RPMI8226 (cell line): ENCODE measurements at places on chromosomes 11 and 22.

- peak; percentile 4 for DNase-seq
Observed at GRCh38 chr11:95229993-95230809, 801 bp downstream of the SESN3 start.

DNA sequence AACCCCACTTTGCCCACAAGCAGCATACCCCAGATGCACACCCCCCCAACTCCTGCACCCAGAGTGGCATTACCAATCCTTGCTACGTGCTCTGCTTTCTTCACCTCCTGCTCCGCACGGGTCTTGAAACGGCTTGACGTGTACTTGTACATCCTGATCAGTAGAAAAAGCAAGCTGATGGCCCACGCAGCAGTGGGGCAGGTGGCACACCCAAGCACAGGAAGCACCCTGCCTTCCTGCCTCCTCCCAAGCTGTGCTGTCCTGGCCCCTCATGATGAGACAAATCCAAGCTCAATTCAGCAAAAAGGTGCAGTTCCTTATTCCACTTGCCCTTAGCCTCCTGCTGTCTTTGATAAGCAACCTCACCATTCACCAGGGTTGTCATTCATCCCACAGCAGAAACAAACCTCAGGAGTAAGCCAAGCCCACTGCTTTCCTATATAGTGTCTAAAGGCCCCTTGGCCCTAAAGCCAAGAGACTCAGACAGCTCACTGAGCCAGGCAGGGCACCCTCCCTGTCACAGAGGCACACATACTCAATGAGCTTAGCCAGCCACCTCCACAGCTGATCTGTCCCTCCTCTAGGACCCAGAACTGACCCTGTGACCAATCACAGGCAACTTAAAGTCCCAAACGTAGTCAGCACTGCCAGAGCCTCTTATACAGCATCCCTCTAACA lies 27.8 kb downstream of the MORC2 start:
- DNase-seq: no peak

- no peak for DNase-seq
Observed at GRCh38 chr11:64924910-64925284, 408 bp downstream of the PPP2R5B start.

- DNase-seq: no peak
Observed at GRCh38 chr11:126088999-126089398, 26.3 kb upstream of the CDON start.

DNA sequence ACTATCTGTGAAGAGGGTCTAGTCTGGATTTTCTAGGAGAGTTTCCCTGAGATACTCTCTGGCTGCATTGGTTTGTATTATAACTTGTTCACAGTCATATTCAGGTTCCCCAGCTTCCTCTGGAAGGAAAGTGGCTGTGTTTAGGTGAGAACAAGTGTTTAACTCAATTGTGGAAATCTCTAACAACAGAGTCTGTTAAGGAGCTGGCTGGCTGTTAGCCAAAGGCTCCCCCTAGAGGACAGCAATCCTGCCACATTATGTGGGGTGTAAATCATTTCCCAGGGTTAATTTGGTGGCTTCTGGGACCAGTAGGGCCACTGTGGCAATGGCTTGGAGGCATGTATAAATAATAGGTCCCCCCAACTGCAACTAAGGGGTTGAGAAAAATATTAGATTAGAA lies 18.4 kb downstream of the MS4A6E start:
- peak; percentile 43 for DNase-seq

DNA sequence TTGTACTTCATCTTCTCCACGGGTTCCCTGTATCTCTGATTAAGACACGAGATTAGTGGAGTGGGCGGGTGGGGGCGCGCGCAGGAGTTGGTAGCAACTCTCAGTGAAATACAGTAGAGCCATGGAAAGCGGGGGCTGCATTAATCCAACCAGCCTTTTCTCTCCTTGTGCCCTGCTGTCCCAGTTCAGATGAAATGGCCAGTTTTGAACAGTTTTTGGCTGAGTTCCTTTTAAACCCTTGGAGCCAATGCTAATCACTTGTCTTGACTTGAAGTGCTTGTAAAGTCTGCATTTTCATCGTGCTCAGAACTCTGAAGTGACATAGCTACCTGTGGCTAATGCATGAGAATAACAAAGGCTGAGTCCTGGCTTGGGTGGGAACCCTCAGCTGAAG lies 734 bp upstream of the TMEM123 start:
- peak; percentile 36 for DNase-seq

DNA sequence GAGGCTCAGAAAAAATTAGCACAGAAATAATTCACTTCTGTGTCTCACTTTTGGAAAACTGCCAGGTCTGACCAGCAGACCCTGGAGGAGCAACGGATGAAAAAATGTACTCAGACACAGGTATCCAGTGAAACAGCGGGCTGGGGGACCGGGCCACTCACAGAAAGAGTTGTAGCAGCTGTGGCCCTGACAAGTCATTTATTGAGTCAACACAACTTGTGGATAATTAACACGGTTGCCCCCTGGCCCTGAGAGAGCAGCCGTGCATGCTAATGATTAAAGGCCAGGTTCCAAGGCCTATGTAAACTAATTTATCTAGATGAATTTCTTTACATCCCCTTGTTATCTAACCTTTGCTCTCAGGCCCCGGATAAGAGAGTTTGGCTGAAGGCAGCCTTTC lies 131.3 kb downstream of the AASDHPPT start:
- no peak for DNase-seq

- no peak for DNase-seq
Observed at GRCh38 chr22:43800970-43801369, 11.1 kb downstream of the EFCAB6 start.

DNA sequence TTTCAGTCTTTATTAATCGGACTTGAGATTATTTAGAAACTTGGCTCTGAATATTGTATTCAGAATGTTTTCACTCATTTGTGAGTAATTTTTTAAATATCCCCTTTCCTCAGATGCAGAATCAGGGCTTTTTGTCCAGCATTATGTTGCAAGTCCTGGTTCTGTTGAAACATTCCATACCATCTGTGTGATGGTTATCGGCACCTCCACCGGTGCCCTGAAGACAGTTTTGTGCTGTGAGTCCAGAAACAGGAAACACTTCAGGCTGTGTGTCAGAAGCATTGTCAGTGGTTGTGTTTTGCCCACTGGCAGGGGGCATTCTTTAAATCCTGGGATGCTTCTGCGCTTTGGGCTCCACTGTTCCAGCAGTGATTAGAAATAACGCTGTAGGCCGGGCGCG lies 20.4 kb downstream of the CDPF1 start:
- no peak for DNase-seq

DNA sequence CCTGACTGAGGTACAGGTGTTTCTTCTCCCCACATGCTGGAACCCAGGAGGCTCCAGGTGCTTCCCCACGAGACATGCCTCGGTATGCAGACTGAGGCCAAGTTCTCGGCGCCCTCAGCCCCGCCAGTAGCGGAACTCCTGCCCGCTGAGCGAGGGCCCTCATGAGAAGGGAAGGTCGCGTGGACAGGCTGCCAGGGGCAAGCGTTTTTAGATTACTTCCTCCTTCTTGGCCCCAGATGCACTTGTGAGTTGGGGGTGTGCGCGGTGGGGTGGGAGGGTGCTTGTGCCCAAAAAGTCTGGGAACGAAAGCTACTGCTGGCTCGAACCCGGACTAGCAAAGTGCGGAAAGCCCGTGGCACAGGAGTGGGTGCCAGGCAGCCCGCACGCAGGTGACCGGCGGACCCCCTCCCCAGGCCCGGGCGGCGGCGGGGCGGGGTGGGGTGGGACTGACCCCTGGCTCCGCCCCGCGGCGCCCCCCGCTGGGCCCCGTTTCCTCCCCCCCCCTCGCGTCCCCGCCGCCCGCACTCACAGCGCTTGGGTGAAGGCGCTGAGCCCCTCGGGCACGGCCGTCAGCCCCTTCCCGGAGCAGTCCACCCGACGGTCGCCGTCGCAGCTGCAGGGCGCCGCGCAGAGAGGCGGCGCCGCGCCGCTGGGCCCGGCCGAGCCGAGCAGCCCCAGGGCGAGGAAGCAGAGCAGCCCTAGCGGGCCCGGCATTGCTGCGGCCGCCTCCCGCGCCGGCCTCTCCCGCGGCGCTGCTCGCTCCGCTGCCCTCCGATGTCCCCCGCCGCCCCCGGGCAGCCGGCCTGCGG lies 797 bp downstream of the LGR4 start:
- DNase-seq: peak; percentile 18

- peak; percentile 12 for DNase-seq
Observed at GRCh38 chr11:32297611-32298011, 137.7 kb downstream of the WT1 start.

GRCh38 chr11:41254966-41255365 lies 204.5 kb downstream of the LRRC4C start:
- DNase-seq: no peak

DNA sequence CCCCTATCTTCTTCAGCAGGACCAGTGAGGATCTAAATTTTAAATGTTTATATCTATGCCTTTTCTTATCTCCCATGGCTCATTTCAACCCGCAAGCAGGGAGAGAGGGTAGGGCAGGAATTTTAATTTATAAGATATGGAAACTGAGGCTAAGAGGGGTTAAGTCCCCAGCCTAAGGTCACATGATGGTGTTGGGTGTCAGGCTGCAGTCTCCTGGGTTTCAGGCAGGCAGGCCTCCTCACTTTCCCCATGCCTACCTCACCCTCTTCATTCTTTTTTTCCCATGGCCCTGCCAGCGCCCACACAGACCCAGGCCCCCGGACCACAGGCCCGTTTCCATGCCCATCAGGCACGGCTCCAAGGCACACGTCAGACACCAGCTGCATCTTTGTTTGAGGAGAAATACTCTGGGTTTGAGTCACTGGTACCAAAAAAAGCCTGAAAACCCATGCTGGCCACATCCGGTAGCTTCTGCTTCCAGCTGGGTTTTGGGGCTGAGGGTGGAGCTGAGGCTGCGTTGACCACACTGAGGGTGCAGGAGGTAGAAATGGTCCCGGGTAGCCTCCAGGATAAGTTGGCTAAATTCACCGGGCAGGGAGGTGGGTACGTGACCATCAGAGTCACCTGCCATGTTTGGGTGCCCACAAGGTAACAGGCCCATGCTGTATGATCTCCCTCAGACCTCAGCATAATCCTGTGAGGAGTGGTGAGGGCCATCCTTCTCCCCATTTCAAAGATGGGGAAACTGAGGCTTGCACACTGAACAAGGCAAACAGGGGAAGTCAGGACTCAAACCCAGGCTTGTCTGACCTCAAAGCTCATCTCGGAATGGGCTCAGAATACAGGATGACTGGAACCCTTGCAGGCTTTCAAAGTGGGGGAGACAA lies 7.5 kb downstream of the CRYBB1 start:
- DNase-seq: peak; percentile 92

GRCh38 chr11:8777907-8778767 lies 95.5 kb downstream of the RPL27A start:
- no peak for DNase-seq

- no peak for DNase-seq
Observed at GRCh38 chr11:96524475-96524874, 134.7 kb downstream of the JRKL start.

GRCh38 chr11:21364866-21365624 lies 695.7 kb downstream of the NELL1 start:
- no peak for DNase-seq

- no peak for DNase-seq
Observed at GRCh38 chr11:134728186-134728585, 316.1 kb upstream of the B3GAT1 start.

GRCh38 chr11:130062026-130062425 lies 7.7 kb upstream of the APLP2 start:
- no peak for DNase-seq

GRCh38 chr22:26656891-26657851 lies at the start of gene MIAT:
Gene MIAT (plus strand): TSS chr22:26657588.
- peak; percentile 51 for DNase-seq

DNA sequence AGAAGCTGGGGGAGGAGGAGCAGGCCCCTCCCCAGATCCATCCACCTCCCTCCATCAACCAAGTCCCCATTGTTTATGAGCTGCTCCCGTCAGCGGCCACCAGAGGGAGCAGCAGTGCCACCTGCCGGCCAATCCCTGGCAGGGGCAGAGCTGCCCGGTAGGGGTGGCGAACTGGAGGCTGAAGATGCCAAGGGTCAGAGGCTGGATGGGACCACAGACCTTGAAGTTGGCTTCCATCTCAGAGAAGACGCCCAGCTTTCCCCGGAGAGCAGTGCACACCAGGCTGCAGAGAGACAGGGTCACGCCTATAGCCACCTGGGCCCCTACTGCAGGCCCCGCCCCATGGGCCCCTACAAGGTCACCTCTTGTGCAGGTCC lies 3.6 kb downstream of the FIBP start:
- peak; percentile 87 for DNase-seq

GRCh38 chr11:10205928-10206327 lies 88.1 kb downstream of the SBF2 start:
- no peak for DNase-seq

- DNase-seq: no peak
Observed at GRCh38 chr22:19869497-19870152, 15.0 kb upstream of the GNB1L start.

DNA sequence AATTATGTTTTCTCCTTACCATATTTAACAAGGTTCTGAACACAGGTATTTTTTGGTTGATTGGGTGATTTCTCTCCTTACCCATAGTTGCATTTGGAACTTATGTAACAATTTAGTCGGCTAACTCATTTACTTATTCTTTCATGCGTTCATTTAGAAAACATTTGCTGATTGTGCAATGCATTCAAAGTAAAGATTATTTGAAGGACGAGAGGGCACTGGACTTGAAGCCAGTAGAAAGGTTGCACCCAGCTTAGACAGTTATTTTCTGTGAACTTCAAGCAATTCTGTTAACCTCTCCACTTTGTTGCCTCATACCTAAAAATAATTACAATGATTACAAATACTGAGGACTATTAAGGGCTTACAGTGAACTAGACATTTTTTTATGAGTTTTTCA lies 769.6 kb downstream of the LRRC4C start:
- no peak for DNase-seq

- DNase-seq: peak; percentile 100
Observed at GRCh38 chr22:39234867-39235687, 9.7 kb downstream of the PDGFB start.

- DNase-seq: no peak
Observed at GRCh38 chr22:38172832-38173640, 8.6 kb downstream of the PLA2G6 start.

- DNase-seq: no peak
Observed at GRCh38 chr11:22197139-22198005, 4.5 kb downstream of the ANO5 start.

DNA sequence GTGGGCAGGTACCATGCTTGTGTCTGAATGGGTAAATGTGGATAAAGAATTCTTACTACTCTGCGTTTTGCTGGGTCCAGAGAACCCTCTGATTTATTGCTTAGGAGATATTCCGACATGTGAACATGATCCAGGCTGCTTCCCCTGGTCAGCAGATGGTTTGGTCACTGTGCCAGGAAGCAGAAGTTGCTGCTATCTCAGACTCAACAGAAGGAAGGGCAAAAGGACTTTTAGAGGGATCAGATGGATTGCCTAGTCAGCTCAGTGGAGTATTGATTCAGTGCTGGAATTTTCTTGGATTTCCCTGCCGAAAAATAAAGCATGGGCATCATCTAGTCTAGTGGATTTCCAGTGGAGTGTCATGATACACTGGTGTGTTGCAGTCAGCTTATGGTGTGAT lies 440.1 kb downstream of the NTM start:
- no peak for DNase-seq

DNA sequence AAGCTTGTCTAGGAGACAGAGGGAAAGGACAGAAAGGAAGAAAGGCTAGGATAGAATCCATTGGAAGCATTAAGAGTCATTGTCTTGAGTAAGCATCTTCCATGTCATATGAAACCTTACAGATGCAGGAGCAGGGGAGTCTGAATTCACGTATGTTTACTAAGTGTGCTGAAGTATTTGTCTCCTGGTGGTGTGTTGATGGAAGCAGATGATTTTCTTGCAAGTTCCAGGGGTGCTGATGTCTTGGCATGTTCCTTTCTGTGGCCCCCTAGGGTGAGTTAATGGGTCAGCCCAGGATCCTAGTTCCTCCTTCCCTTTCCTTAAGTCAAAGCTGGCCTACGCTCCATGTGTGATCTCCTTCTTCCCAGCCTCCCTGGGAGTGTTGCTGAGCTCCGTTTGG lies 110.2 kb downstream of the TEAD1 start:
- no peak for DNase-seq
